ENCODE measurements at places on chromosomes 11 and 22.

DNA sequence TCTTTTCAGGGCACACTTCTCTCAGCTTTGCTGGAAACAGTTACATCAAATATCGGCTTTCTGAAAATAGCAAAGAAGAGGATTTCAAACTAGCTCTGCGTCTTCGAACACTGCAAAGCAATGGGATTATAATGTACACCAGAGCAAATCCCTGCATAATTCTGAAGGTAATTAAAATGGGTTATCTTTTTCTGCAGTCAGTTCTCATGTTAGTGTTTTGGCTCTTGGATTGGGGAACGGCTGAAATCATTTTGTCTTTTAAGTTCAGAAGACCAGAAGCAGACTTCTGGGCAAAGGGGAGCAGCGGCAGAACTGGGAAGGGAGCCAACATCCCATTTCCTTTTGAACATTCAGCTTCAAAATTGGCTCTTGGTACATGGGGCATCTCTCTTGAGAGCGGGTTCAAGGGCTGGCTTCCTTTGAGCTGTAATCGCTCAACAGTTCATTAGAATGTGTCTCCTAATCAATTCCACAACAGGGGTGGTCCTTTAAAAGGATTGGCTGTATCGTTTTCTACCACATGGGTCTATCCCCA, 110.2 kb upstream of the MTNR1B start:
- no peak for DNase-seq

DNA sequence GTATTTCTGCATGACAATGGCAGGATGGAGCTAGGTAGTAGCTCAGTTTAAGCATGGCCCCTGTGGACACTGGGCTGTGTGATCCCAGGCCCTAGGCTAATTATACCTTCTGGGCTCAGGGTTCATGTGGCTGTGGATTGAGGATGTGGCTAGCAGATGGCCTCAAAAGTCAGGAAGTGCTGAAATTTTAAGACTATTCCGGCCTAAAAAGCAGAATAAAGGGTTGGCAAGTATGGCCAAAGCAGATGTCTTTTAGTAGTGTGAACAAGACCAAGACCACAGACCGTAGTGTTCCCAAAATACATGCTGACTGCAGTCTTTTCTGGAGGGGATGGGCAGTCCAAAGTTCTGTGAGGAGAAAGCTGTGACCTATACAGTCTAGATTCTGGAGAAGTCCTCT, 115.7 kb upstream of the RAG2 start:
- DNase-seq: no peak

DNA sequence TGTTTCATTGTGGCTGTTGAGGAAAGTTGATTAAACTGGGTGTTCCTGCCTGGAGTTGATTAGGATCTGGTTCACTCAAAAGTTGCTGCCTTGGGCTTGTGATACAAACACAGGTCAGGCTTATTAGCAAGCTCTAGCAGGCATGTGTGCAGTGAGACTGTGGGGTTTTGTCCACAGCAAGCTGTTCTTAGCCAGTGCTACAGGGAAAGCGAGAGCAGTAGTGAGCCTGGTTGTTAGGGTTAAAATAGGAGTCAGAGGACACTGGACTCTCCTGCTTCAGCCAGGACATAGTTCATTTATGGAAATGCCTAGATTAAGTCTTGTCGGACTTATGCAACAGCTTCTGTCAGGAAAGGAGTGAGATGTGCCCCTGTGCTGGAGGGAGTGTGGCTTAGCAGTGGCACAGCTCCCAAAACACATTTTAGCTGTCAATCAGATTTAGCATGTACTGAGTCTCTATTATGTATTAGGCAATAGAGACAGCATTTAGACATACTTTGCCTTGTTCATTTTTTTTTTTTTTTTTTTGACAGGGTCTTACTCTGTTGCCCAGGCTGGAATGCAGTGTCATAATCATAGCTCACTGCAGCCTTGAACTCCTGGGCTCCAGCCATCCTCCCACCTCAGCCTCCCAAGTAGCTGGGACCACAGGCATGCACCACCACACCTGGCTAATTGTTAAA, 8.7 kb downstream of the SNRPD3 start:
- DNase-seq: no peak

DNA sequence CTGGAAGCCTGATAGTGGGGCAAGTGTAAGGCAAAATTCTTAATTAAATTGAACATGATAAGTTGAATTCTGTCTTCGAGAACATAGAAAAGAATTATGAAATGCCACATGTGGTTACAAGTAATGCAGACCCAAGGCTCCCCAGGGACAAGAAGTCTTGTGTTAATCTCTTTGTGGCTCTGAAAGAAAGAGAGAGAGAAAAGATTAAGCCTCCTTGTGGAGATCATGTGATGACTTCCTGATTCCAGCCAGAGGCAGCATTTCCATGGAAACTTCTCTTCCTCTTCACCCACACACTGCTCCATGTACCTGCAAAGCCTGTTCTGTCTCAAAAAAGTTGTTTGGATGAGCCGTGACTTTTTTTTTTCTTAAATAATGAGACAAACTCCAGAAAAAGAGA, 1.9 kb upstream of the TYR start:
- DNase-seq: no peak

DNA sequence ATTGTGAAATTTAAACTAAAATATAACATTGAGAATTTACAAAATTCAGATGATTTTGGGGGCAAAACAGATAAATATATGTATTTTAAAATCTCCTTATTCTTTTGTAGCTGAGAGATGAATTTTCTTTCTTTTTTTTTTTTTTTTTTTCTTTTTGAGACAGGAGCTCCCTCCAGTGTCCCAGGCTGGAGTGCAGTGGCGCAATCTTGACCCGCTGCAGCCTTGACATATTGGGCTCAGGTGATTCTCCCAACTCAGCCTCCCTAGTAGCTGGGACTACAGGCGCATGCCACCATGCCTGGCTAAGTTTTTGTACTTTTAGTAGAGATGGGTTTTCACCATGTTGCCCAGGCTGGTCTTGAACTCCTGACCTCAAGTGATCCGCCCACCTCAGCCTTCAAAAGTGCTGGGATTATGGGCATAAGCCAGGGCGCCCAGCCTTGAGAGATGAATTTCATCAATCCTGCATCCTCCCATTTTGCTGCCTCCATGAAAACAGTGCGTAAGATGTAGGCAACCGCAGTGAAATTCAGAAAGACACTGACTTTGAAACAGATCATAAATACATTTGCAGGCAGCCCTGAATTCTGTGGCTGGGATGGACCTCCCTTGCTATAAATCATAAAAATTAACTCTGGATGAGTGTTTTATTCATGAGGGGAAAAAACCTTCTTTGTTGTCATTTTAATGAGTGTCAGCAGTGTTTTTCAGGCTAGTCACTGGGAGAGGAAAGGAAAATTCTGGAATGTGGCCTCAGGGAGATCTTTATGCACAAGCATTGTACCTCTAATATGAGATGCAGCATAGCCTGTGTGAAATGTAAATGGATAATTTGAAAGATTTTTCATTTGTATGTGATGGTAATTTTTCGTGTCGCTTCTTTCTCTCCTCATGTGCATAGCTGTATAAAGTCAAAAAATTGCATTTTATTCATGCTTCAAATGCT, 14.4 kb downstream of the ELMOD1 start:
- no peak for DNase-seq

DNA sequence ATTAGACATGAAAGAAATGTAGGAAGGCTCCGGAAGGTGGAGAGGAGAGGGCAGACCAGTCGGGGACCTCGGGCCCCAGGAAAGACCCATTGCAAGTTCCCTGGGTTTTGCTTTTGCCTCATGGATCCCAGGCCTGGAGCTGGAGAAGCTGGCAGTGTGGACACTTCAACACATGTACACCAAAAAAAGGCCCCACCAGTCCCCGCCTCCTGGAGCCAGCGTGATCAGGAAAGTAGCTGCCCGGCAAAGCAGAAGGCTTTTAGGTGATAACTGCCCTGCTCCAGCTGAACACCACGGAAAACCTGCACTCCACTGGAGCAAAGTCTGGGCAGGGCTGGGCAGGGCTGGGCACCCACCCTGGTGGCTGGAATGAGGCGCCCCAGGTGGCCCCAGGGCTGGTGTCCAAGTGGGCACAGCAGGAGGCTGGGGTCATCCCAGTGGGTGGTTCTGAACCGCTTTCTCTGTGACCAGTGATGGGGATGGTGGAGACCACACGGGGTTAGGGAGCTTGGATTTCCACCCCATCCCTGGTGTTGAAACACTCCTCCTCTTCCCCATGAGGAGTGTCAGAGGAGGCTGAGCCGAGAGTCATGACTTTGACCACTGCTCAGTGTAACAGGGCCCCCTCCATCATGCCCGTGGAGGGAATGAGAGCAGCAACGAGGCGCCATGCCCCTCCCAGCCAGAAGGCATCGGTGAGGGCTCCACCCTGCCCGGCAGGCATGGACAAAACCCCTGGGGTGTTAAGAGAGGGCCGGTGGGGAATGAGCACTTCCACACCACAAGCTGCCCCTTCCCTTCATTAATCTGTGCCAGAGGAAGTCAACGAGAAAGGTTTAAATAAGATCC, 16.9 kb upstream of the MUC5AC start:
- no peak for DNase-seq

- no peak for DNase-seq
These were observed 362.3 kb upstream of the KIRREL3 start for GRCh38 chr11:127362754-127363308.

DNA sequence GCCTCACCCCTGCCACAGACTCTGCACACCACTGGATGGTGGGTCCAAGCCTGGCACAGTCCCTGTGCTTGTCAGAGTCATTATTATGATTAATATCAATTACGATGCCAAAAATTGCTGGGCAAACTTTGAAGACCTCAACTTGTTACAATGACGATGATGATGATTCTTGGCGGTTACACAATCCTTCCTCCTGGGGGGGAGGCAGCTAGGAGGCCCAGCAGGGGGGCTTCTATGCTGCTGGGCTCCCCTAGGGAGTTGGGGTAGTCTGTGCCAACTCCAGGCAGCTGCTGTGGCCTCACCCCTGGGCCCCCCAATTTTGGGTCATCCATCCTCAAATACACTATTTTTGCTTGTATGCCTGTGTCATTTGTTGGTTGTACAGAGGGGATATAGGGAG, 12.0 kb downstream of the SLC35E4 start:
- DNase-seq: no peak

- DNase-seq: no peak
These were observed 6.2 kb downstream of the LRRC74B start for GRCh38 chr22:21051831-21052400.

- DNase-seq: no peak
These were observed 436 bp upstream of the FAM181B start for GRCh38 chr11:82734120-82734479.

GRCh38 chr11:45934580-45935318, 12.3 kb downstream of the LARGE2 start:
- DNase-seq: no peak

- DNase-seq: no peak
These were observed 53.3 kb downstream of the IGLL1 start for GRCh38 chr22:23526596-23527316.

GRCh38 chr22:46275455-46276122, 7.8 kb downstream of the TTC38 start:
- no peak for DNase-seq

- DNase-seq: peak; percentile 26
These were observed 171.5 kb upstream of the B3GAT1 start for GRCh38 chr11:134583397-134583990.

GRCh38 chr22:45692549-45692948, 20.9 kb downstream of the ATXN10 start:
- DNase-seq: no peak

DNA sequence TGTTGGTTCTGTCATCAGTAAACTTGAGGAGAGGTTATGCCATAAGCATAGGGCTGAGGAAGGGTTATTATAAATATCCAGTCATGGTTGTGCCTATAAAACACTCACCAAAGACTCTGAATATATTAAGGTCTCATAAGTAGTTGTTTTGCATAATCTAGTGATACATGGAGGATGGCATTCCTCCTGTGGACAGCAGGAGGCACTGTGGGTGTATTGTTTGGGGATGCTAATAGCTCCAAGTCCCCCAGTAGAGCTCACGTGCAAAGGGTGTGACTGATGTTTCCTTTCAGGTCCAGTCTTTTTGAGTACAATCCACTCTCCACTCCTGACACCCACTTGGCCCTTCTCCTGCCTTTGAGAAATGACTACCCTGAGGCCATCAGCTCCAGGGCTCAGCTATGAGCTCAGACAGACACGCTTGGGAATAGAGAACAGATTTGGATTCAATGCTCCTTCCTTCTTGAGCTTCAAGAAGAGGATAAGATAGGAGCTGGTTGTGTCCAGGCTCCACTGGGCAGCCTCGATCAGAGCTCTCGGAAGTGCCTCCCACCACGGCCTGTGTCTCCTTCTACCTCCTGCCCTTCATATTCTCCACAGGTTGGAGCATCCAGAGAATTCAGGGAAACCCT, 85.2 kb upstream of the IGLL5 start:
- no peak for DNase-seq

- DNase-seq: no peak
These were observed 35.3 kb downstream of the KIAA0930 start for GRCh38 chr22:45205276-45205925.

- DNase-seq: no peak
These were observed 74.6 kb downstream of the CASP12 start for GRCh38 chr11:104823657-104824056.

DNA sequence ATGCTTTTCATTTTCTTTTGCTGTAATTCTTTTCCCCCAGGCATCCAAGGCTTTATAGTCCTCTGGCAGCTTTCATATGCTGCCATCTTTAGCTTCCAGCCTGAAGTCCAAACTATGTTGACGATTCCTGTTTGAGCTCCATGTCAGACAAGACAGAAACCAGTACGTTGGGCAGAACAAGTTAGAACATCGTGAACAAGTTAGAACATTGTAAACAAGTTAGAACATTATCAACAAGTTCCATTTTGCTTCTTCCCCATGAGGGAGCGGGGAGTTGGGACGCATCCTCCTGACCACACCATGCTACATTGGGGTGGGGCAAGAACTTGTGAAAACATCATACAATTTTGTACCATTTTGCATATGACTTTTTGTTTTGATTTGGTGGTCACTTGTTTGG, 23.9 kb downstream of the GLB1L2 start:
- DNase-seq: no peak

- DNase-seq: no peak
These were observed 691.4 kb downstream of the BRD1 start for GRCh38 chr22:49136041-49136815.

DNA sequence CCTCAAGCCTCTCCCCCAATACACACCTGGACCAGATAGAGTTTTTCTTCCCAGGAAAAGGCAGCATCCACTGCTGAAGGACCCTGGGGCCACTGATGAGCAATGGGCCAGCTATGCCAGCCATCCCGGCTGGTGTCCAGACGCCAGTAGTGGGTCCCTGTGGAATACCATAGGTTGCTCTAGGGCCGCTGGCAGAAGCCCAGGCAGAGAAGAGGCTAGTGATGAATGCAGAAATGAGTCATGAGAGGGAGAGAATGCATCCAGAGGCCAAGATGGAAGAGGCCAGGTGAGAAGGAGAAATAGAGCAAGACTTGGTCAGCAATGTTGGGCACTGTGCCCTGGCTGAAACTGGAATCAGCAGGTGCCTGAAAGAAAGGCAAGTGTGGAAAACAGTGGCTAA, 8.9 kb downstream of the HPX start:
- no peak for DNase-seq
